Thymus (tissue), 14 donors: ENCODE measurements at places on chromosomes 1 and 21. TPM values are rescaled to one million over a fixed set of nuclear protein-coding genes. Genes with fewer than 3 reads are reported as not detected.

GRCh38 chr1:90964444-90965035 is 57.3 kb downstream of the ZNF644 start:
- DNase-seq: peak; percentile 40

GRCh38 chr1:33228935-33229487 is 27.3 kb upstream of the ZNF362 start:
- DNase-seq: no peak

DNA sequence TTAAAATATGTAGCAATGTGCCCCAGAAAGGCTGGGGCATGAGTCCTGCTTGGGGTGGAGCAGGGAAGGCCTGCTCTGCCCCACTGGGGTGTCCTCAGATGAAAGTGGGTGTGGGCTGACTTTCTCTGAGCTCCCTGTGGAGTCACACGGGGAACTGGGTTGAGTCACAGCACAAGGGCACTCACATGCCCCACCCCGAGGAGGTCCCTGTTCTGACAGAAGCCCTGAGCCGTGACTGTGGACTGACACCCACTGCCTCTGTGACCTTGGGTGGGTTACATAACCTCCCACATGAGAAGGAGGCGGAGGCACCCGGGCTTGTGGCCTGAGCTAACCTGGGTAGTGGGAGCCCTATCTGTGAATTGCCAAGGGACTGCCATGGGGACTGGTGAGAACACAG is 52.5 kb upstream of the TINAGL1 start:
- DNase-seq: no peak

DNA sequence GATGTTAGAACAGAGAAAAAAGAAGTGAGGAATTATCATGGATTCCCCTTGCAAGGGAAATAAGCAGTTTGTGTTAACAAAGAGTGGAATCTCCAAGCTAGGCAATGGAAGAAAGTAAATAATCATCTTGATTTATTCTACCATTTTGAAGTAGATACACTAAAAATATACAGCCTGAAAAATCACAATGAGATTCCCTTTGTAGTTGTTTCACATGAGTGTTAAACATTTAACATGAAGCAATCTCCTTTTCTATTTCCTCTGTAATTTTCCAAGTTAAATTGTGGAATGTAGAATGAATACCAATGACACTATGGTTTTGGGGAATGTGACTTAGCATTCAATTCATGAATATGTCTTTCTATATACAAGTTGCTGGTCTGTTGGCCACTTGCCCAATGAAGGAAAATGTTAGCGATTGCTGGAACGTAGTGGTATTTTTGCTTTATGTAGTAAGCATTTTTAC is 5.7 kb downstream of the TGFB2 start:
- DNase-seq: no peak

DNA sequence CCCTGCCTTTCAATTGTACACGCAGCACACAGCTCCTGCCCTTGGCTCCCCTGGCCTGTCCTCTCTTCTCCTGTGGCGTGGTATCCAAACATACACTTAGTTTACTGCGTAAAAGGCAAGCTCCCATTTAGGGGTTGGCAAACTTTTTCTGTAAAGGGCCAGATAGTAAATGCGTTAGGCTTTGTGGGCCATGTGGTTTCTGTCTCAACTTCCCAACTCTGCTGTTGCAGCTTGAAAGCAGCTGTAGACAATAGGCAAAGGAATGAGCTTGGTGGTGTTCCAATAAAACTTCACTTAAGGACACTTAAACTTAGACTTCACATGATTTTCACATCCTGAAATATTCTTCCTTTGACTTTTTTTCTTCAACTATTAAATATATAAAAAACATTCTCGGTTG is 63.3 kb downstream of the RHOU start:
- DNase-seq: no peak

- DNase-seq: no peak
These were observed 65.4 kb upstream of the MUTYH start for GRCh38 chr1:45405636-45406035.

GRCh38 chr1:21866707-21867043 is 54.6 kb downstream of the LDLRAD2 start:
- DNase-seq: no peak

GRCh38 chr1:5986018-5986417 is 6.2 kb downstream of the NPHP4 start:
- DNase-seq: no peak

GRCh38 chr1:228379666-228380065 is 27.0 kb downstream of the TRIM11 start:
- DNase-seq: no peak

DNA sequence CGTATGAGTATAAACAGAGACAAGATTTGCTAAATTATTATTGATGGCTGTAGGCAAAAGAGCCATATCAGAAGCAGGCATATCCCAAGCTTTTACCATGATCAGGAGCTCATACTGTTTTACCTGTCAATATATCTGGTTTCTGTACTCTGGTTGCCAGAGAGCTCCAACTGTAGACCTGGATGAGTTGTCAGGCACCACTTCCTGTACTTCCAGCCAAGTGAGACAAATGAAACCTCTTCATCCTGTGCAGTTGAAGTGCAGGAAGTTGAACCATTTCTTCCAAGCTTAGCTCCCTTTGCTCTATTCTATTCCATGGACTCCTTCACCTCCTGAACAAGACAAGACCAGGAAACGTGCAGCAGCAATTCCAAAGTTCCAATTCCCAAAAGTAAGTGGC is 115.6 kb downstream of the ZNF281 start:
- DNase-seq: no peak

DNA sequence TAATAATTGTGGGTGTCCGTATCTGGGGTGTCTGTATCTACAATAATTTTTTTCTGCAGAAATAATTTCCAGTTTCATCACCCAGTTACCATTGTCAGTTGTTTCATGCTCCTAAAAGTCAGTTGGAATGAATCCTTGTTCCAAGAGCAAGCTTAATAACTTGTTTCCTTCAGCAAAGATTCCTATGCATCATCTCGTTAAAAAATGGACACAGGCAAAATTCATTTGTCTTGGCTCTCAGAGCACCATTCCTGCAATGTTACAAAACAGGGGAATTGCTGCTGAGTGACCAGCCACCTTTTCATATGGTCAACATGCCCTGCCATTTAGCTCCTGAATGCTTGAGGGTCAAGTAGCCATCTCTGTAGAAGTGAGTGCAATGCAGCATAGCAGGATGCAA is 393.4 kb downstream of the KCNT2 start:
- no peak for DNase-seq

GRCh38 chr1:161943737-161944136 is 79.9 kb downstream of the OLFML2B start:
- no peak for DNase-seq

GRCh38 chr1:102420034-102420433 is 423.3 kb upstream of the OLFM3 start:
- no peak for DNase-seq

DNA sequence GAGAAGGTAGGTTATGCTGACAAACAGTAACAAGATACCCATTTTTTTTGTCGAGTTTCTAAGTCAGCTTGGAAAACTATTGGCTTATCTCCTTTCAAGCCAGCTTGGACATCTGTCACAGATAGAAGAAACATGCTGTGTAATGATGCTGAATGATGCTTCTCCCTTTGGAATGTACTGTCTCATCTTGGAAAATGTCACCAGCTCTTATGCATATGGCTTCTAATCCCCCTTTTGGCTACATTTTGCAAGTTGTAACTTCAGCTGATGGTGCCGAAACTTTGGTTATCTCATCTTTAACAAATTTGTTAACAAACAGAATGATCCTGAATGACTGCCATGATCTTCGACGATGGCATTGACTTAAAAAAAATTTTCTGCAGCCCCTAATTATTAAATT is 68.8 kb upstream of the ST6GALNAC3 start:
- no peak for DNase-seq

DNA sequence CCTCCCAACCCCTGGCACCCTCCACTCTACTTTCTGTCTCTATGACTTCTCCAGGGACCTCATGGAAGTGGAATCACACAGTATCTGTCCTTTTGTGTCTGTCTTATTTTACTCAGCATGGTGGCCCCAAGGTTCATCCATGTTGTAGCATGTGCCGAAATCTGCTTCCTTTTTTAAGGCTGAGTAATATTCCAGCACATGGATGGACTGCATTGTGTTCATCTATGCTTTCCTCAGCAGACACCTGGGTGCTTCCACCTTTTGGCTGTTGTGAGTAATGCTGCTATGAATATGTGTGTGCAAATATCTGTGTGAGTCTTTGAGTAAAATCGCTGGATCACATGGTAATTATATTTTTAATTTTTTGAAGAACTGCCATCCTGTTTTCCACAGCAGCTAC is 1.6 kb upstream of the PFKL start:
- DNase-seq: no peak

- no peak for DNase-seq
These were observed at the start of gene VWA1 for GRCh38 chr1:1435106-1435903. Gene VWA1, plus strand, starts transcription at chr1:1435690. Its CDS starts 59 bp downstream, at chr1:1435749.

DNA sequence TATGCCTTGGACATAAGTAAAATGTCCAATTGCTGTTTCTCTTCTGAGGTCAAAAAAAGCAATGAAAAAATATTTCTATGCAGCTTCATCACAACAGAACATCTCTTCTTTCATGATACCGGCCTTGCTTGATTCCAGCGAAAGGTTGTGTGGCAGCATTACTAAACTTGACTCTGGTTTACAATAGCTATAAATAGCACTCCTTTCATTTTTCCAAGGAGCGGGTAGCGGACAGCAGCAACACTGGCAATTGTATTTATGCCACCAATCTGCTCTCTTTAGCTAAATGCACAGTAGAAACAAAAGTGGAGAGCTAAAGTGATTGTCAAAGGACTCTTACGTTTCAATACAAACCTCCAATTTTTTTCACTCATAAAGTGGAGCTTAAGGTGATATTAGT is 7.5 kb upstream of the DAB1 start:
- DNase-seq: no peak

DNA sequence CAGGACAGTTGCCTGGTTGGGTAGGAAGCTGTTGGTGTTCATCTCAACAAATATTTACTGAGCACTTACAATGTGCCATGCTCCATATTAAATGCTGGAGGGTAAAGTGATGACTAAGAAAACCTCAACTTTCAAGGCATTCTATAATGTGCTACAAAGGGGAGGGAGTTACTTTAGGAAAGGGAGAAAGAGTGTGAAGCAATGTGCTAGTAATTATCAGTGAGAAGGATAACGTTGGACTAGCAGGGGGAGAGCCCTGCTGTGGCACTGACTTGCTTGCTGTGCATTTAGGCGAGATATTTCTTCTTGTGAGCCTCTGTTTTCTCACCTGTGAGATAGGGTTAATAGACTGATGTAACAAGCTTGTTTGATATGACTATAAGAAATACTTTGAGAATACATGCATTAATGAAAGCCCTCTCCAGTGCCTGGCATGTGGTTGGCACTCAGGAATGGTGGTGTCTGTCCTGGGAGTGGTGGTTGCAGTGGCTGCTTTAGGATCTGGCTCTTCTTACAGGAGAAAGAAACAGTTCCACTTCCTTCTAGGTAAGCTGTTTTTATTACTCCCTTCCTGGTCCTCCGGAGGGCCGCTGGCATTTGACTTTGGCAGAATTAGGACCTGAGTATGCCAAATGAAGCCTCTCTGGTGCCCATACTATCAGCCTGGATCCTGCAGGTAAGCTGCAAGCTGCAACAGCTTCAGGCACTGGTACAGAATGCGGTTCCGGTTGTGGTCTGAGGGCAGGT is 111.1 kb upstream of the COA6 start:
- DNase-seq: no peak

DNA sequence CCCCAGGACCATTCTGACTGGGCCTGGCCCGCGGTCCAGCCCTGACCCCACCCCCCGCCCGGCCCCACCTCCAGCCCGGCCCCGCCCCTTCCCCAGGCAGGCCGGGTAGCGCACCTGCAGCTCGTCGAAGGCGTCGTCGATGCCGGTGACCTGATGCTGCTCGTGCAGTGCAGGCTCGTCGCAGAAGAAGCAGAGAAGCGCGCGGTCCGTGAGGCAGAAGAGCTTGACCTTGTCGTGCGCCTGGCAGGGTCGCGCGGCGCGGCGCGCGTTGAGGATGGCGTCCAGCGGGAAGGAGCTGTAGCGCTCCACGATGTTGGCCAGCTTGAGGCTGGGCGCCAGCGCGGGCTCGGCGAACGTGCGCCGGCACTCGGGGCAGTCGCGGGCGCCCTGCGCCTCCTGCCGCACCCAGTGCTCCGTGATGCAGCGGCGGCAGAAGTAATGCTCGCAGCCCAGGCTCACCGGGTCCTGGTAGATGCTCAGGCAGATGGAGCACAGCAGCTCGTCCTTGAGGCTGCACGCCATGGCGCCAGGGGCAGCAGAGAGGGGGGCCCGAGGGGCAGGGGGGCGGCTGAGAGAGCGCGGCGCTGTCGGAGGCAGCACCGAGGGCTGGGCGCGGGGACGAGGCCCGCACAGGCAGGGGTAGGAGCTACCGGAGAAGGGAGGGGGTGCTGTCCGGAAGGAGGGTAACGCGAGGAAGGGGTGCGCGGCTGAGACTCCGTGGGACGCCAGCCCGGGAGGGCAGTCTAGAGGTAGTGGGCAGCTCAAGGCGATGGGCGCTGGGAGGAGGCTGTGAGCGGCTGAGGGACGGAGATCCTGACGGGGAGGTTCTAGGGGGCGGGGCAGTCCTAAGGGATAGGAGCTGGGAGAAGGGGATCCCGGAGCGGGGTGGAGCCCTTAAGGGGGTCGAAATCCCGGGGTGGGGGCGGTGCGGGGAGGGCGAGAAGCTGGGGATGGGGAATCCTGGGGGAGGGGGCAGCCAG is 642 bp downstream of the TRIM62 start:
- peak; percentile 47 for DNase-seq

DNA sequence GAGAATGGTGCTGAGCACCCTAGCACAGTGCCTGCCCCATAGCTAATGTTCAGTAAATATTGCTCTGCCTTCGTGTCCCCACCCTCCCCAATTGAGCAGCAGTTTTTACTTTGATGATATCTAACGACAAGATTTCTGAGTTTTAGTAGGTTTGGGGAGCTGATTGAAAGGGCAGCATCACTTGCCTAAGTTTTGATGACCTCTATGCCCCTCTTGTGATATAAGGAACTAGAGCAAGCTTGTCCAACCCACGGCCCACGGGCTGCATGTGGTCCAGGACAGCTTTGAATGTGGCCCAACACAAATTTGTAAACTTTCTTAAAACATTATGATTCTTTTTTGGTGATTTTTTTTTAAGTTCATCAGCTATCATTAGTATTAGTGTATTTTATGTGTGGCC is 1.6 kb downstream of the CNIH4 start:
- no peak for DNase-seq

DNA sequence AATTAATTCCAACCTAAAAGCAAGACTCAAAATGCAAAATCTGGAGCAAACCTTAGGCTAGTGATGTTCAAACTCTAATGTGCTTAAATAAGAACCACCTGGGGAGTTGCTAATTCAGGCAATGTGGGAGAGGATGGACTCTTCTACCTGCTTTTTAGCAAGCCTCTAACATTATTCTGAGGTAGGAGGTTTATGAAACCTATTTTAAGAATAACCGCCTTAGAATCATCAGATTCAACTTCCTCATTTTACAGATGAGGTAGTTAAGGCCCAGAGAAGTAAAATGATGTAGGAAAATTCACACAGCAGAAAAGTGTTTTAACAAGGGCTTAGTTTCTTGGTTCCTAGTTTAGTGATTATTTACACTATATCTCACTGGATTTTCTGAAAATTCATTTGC is 8.6 kb upstream of the NTNG1 start:
- no peak for DNase-seq

GRCh38 chr1:218659911-218660677 is 315.0 kb downstream of the TGFB2 start:
- no peak for DNase-seq

- DNase-seq: no peak
These were observed 13.4 kb upstream of the KCNK1 start for GRCh38 chr1:233600488-233600887.

- DNase-seq: no peak
These were observed 7.8 kb downstream of the DIPK1A start for GRCh38 chr1:92953491-92953890.

WDTC1 gene
- polyA plus RNA-seq: 19.2 TPM

SPATA17 gene
- 0.46 TPM for polyA plus RNA-seq

GFI1 gene
- polyA plus RNA-seq: 12.6 TPM

KLHDC7A gene
- polyA plus RNA-seq: 0.05 TPM

PEAR1 gene
- polyA plus RNA-seq: 2.5 TPM

BOLA1 gene
- 44.7 TPM for polyA plus RNA-seq

SRRM1 gene
- 61.8 TPM for polyA plus RNA-seq
